T-helper 2 cell (primary cell): ENCODE measurements at places on chromosomes 4 and X.
A peak's percentile ranks its signal among the peaks of the same experiment; 100 is the strongest.

- DNase-seq: no peak
Observed at GRCh38 chr4:24235618-24236017, 345.8 kb upstream of the PPARGC1A start.

- no peak for DNase-seq
Observed at GRCh38 chr4:143184217-143184502, 557 bp upstream of the USP38 start.

DNA sequence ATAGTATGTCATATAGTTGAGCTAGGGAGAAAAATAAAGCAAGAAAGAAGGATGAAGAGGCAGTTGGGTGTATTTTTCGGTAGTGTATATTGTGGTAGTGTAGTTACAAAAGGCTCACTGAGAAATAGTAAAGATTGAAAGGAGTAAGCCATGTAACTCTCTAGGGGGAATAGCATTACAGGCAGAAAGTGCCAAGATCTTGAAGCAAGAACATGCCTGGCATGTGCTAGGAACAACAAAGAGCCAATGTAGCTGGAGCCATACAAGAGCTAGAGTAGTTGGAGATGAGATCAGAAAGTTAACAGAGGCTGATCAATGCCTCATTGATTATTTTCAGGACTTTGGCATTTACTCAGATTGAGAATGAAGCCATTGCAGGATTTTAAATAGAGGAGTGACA, 3.0 kb downstream of the ABCE1 start:
- DNase-seq: no peak

DNA sequence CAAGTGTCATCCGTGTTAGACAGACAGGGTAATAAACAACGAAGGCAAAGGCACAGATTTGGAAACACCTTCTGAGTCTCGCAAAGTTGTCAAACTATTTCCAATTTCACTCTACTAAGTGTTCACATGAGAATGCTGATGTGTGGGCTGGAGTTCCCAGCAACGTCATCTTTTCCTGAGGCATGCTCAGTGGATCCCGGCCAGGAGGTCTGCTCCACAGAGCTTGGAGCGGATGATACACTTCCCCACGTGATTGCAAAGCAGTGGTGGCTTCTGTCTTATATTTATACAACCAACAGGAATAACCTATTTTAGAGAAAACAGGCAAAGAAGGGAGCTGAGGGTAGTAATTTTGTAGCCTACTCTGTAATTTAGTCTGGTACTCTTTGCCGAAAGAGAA, 40.1 kb upstream of the PDK3 start:
- no peak for DNase-seq

- DNase-seq: no peak
Observed at GRCh38 chrX:54865208-54865607, 55.4 kb upstream of the TRO start.

DNA sequence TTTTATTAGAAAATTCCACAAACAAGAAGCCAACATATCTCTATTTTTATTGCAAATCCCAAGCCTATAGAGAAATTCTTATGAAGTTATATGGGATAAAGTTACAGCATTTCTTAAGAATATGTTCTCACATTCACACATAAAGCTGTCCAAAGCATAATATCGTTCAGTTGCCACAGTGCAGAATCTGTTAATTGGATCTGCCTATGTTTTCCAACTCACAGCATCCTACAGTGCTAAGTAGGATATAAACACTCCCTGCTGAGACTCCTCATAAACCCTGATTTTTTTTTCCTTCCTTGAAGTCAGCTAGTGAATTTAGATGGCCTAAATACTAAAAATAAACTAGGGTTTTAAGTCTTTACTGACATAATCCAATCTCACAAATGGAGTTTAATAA, 307.9 kb downstream of the PDGFC start:
- DNase-seq: no peak

DNA sequence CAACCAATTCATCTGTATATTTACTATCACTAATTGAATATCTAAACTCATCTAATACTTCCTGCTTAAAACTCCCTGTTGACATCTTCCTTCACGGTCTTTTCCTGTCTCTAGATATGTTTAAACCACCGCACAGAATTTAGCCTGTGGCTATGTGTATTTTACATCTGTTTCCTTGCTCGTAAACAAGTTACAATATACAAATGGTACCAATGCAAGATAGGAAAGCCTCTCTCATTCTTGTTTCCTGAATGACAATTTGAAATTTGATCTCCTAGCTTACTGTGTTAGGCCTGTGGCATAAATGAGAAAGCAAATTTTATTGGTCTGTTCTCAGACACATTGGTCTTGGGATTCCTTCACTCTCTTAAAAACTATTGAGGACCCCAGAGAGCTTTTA, 89.7 kb upstream of the PCDH7 start:
- no peak for DNase-seq

GRCh38 chr4:119315036-119315435, 6.9 kb downstream of the FABP2 start:
- no peak for DNase-seq

GRCh38 chr4:2823671-2824328, 19.8 kb upstream of the ADD1 start:
- no peak for DNase-seq

DNA sequence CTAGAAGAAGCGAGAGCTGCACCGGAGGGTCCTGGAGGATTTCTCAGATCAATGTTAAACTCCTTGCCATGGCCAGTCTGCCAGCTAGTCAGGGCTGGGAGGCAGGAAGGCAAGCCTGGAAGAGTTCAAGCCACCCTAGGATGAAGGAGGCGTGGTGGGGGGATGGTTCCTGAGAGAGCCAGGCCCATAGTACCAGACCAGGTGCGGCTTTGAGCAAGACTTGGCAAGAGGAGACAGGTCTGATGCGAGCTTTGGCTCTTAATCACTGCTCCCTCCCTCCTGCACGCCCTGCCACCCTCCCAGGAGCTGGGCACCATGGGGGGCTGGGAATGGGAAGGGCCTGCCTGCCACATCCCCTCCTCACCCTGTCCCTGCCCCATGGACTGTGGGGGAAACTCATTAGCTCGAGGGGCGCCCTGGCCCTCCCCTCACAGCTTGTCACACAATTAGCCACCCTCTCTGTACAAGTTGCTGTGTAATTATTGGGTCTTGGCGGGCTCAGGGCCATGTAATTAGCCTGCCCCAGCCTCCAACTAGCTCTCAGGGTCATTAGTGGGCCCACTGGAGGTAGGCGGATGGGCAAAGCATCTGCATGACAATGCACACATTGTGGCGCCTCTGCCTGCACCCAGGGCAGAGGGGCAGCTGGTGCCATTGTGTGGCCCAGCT, 50.3 kb downstream of the EFNB1 start:
- no peak for DNase-seq

DNA sequence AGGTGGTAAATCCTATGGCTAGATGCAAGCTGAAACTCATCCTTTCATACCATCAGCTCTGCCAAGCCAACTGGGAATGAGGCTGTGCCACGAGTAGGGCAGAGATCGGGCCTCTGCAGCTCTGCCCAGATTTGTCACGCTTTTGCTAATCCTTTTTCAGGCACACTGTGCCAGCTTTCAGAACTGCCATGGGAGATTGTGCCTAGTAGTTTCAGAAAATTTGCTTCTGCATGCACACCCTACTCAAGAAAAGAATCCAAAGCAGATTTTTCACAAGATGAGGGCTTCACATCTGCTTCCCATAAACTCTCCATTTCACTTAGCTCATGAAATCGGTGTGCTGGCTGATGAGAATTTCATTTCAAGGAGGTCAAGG, 3.3 kb upstream of the ADH7 start:
- DNase-seq: no peak

GRCh38 chr4:173878701-173879100, 348.7 kb upstream of the HAND2 start:
- DNase-seq: peak; percentile 83
